DND-41 (cell line): ENCODE measurements at places on chromosomes 3 and 15.

DNA sequence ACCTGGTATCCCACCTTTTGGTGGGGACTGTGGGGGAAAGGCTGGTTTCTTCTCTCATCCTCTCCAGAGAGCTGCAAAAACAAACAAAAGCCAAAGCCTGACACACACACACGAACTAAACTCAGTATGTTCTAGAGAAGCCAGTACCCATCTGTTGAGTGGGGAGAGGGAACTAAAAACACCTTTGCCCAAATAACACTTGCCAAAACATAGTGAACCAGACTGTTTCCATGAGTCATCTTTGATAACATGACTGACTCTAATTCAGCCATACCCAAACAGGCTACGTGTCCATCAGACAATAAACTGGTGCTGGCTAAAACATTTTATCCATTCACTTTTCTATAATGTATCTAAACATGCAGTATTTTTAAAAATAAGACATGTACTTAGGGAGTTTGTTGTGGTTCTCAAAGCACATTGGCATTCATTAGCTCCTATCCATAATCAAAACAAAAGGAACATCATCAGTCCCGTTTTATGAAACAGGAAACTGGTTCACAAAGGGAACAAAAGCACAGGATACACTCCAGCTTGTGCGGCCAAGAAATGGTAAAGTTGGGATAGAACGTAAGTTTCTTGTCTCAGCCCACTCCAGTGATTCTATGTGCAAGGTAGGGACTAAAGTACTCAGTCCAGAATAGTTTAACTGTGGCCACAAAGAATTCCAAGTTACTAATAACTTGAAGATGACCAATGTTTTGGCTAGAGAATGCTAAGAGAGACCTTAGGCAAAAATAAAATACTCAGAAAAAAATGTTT is 16.1 kb downstream of the LYSMD2 start:
- no peak for DNase-seq

GRCh38 chr3:178103140-178103539 is 433.1 kb upstream of the KCNMB2 start:
- DNase-seq: no peak

DNA sequence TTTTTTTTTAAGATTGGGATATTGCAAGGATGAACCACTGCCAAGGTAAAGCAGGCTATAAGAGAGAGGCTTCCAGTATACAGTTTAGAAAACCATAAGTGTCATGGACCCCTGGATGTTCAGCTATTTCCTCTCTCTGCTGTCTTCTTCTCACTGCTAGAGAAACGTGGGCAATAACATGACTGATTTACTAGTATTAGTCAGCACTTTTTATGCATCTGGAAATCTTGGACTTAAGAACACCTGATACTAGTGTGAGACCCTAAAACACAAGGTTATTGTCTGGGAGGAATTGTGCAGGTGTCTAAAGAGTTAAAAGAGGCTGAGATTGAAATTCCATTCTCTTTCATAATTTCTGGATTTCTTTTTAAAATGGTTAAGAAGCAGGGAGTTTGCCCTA is 460.6 kb upstream of the MCTP2 start:
- no peak for DNase-seq

DNA sequence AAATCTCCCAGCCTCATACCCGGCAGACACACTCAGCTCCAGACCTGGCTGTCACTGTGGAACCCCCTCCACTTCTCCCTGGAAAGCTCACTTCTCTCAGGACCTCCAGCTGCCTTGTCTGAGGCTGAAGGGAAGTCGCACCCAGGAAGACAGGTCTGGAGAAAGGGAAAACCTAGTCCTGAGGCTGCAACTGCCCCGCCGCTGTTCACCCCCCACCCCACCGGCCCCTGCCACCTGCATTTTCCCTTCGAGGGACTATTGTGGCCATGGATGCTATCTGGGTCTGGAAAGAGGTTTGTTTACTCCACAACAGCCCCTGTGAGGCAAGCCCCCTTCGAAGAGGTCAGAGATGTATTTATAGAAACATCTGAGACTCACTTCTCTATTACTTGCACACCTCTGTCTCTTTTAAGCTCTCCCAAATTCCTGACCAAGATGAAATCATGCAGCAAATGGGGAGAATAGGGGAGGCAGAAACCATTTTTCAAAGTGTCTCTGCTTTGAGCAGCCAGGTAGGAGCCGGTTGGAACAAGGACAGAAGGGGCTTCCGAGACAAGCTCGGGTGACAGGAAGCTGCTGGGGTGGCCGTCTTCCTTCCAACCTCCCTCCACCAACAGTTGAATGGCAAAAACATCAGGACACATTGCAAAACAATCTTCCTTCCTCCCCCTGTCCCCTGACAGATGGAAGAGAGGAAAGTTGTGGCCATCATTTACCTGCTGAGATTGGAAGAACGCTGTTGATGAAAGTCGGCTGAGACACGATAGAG is 518 bp downstream of the COLQ start:
- DNase-seq: no peak

DNA sequence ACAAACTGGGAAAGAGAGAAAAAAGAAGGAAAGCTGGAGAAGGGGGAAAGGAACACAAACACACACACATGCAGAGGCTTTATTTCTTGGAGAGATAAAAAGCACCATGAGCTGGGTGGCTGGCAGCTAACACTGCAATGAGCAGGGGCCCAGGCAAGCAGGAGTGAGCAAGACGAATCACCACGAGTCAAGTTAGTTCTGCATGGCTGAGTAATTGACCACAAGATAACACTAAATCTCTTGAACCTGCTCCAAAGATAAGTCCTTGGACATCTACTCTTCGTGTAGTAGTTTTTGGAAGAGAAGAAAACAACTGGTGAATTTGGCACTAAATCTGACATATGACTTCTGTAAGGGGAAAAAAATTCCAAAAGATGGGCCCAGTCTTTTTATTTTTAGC is 100.9 kb downstream of the MYO5A start:
- no peak for DNase-seq

GRCh38 chr15:45457220-45457619 is 65.3 kb downstream of the SLC30A4 start:
- no peak for DNase-seq

DNA sequence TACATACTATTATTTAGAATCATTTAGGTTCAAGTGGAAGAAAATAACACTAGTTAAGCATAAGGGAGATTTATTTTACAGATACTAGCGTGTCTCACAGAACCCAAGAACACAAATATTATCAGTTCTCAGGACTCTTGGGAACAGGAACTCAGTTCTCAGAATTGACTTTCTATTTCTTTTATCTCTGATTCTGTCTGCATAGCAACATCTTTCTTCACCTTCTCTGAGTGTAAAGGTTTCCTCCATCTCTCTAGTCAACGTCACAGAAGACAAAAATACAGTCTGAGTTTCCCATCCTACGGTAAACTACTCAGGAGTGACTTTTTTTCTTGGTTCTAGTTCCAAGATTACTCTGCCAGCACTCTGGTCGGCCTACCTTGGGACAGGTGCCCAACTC is 220.0 kb downstream of the SV2B start:
- DNase-seq: no peak

- DNase-seq: peak; percentile 42
These were observed 14.2 kb upstream of the COLQ start for GRCh38 chr3:15535732-15536131.

DNA sequence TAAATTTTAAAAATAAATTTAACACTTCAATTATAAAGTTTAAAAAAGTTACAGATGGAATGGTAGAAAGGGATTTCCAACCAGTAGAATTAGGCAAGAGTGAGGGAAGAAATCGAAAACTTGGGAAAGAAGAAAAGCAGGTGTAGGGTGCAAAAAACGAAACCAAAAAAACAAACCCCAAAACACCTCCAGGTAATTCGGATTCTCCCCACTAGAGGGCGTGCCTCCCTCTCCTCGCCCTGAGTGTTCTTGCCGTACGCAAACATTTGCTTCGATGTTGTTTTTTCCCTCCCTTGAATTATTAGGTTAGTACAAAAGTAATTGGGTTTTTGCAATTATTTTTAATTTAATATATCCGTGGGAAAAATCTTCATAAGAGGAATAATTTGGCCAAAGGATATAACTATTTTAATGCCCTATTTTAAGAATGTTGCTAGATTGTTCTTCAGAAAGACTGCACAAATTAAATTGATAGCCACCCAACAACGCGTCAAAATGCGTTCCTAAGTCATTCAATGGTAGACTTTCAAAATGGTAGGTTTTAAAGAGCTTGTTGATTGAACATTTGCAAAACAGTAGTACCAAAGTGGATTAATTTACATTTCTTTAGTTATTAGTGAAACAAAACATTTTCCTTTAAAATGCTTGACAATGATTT is 63.7 kb downstream of the SLC30A4 start:
- peak; percentile 73 for DNase-seq

DNA sequence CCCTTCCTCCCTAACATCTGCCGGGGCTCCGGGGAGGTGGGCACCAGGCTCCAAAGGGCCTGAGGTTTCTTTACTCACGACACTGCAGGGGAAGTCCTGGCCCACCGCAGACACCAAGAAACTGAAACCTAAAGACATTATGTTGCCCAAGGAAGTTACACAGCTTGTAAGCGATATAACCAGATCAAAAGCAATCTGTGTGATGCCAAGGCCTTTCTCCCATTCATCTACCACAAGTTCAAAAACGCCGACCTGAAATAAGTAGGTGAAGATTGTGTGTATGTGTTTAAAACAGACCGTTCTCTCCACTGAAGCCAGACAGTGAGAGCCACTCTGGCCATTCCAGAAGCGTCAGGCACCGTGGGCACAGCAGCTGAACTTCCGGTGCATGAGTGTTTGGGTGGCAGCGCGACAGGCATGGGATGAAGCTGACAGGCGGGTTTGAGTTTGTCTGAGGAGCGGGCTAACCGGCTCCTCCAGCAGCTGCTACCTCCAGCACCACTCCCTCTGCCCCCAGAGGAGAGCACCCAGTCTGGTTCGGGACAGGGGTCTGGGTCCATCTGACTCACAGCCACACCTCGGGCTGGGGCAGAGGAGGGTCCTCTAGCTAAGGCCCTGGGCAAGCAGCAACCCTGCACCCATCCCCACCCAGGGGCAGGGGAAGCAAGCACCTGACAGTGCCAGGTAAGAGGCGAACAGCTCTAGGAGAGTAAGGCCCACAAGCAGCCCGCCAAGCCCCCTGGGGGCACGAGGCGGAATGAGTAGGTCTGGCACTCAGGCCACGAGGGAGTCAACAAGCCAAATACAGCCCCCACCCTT is 1.3 kb downstream of the TNK2 start:
- DNase-seq: peak; percentile 69

- DNase-seq: no peak
These were observed 15.2 kb downstream of the RFTN1 start for GRCh38 chr3:16498130-16498890.

DNA sequence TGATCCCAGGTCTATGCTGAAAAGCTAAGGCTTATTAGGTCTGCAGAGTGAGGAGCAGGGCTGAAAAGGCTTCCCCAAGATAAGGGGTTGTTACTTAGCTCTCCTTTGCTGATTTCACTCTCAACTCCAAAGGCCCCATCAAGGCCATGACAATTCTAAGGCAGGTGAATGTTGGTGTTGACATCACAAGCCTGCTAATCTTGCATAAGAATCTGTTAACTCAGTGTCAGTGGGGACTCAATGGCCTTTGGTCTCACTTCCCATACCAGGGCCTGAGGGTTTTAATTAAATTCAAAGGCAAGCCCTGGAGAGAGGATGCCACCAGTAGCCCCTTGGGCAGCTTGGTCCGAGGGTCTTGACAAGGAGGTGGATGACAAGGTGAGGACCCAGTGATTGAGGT is 9.4 kb upstream of the ALAS1 start:
- no peak for DNase-seq

DNA sequence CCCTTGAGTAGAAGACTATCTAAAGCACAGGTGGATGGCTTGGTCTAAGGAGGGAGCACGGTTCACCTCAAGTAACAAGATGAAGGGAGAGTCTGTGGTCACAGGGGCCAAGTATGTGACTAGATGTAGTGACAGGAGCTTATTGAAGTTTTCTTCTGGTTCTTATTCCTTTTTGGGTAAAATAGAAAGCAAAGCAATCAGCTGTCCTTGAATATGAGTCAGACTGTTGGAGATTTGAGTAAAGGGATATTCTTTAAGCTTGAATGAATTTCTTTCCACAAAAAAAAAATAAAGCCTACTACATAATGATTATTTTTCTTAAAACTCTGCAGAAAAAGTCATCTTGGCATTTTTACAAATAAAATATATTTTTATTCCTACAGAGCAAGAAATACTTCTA is 1.5 kb upstream of the CNTN6 start:
- DNase-seq: no peak

- no peak for DNase-seq
These were observed 131.0 kb upstream of the PLXNA1 start for GRCh38 chr3:126851934-126852333.

- DNase-seq: no peak
These were observed 29.9 kb downstream of the TMEM40 start for GRCh38 chr3:12729051-12729651.

DNA sequence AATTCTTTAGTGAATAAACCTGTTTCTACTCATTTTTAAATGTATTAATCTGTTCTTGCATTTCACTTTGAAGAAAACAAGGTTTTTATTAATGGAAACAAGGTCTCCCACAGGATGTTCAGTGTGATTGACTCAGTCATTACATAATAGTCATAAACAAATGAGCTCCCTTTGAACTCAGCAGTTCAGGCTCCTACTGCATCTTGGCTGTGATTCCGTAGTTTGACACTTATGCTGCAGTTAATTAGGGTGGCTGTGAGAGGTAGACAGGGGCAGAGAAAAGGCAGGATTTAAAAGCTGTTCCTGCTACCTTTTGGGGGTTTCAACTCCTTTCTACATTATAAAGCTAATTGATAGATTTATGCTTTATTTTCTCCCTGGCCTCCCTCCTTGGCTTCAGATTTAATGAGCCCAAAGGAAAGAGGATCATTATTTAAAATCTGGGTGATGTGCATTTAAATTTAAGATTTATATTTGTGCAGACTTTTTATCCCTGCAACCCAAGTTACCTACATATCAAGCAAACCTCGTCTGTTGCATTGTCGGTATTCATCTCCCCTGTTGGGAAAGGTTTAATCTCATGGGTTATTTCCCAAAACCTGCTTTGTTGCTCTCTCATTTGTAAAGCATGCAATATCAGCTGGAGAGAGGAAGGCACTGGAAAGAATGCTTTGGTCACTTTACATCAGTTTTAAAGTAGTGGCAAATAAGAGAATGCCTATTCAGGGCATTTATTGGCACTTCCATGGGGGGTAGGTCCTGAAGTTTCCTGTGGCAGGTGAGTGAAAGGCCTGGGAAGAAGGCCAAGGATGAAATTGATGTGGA is 345.0 kb upstream of the NR2E3 start:
- DNase-seq: no peak
